NCI-H1417 treated with DMSO at 0.1 percent for 48 hours (cell line): ENCODE measurements at places on chromosomes 1 and 21.

GRCh38 chr1:79822053-79822452 lies 815.5 kb upstream of the ADGRL4 start:
- DNase-seq = no peak

- no peak for DNase-seq
These were observed 133.7 kb downstream of the S1PR1 start for GRCh38 chr1:101370488-101370887.

- no peak for DNase-seq
These were observed 8.4 kb downstream of the SGIP1 start for GRCh38 chr1:66542314-66542713.

DNA sequence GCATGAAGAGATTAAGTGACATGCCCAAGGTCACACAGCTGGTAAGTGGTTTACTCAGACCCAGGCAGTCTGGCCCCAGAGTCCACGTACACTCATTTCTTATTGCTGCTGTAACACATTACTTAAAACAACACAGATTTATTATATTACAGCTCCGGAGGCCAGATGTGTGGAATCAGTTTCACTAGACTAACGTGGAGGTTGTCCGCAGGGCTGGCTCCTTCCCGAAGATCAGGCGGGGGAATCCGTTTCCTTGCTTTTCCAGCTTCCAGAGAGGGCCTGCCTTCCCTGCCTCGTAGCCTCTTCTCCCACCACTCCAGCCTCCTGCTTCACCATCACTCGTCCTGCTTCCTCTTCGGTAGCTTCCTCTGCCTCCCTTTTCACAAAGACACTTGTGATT lies 81.2 kb downstream of the KCNN3 start:
- no peak for DNase-seq
